ENCODE measurements at places on chromosomes 5 and 9.

DNA sequence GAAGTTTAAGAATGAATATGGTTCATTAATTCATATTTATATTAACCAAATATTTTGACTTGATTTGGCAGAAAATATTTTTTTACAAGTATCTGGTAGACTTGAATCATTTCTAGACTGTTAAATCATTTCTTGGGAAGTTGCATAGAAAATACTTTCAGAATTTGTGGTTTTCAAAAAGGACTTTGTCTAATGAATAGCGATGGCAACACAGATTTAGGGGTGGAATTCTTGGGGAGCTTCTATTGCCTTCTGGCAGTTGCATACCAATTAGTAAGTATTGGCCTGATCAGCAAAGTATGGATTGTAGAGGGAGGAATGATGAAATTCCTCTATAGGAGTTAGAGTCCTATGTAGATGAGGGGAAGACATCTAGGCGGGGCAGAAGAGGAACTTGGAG is 68.6 kb upstream of the CKMT2 start:
- DNase-seq = no peak

DNA sequence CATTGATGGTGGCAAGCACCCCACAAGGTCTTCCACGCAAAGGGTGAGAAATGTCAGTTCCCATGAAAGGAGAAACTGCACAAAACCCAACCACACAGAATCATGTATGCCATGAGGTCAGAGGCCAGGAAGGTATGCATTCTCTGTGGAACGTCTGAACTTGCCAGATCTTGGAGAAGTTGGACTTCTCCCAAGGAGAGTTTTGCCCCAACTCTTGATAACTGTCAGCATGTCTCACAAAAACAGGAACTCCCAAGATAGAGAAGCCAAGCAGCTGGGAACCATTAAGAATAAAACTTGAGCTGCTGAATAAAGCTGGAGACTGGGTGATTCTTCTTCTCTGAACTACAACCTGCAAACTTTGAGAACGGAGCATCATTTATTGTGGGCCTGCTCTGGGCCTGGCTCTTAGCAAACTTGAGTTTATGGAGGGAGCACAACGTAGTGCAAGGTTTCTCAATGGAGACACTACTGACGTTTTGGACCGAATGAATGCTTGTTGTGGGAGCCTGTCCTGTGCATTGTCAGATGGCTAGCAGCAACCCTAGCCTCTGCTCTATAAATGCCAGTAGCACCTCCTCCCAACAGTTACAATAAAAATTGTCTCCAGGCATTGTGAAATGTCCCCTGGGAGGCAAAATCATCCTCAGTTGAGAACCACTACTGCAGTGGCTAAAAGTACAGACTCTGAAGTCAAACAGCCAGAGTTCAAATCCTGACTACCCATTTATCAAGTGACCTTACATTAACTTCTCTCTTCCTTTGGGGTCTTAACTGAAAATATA is 193.5 kb downstream of the ACTL7B start:
- DNase-seq = no peak

GRCh38 chr9:90855208-90855902 is 53.7 kb downstream of the SYK start:
- DNase-seq = no peak

DNA sequence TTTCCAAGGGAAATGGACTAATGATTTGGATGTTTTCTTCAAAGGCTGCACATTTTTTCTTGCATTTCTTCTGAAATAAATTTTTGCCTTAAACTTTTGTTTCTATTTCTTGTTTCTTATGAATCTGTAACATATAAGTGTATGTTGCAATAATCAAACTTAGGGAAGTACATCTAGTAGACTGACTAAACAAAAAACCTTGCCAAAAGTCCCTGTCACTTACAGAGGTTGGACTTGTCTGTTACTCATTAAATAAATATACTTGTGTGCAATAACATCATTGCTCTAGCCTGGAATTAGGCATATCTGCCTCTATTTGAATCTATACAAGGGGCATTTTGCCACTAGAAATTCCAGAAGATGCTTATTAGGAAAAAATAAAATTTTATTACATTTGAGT is 56.6 kb downstream of the C6 start:
- no peak for DNase-seq

GRCh38 chr5:95956021-95956899 is 5.4 kb downstream of the ELL2 start:
- DNase-seq = no peak

DNA sequence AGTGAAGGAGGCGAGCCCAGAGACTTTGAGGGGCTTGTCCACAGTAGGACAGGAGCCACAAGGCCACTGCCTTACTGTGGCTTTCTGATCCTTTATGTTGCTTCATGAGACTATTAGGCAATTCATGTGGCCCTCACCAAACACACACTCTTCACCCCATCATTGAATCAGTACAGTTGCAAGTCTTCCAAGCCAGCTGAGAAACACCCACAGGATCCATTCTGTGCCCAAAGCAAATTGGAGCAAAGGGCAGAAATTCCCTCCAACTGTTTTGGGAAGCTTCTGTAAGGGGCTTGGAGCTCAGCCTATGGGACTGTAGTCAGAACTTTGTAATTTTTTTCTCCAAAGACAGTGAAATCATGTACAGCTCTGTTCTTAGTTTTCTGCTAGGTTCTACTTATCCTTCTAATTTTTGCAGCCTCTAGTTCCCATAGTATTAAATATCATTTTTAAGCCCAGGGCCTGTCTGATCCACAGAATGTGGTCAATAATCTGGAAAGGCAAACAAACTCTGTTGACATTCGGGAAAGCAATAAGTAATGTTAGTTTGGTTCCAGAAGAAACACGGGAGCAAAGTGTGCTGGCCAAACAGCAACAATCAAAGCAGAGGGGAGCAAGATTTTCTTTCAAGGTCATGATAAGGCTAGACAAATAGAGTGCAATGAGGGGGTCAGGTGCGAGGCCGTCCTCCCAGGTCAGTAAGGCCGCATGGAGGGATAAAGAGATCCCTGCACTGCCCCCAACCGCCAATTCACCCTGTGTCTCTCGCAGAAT is 47.0 kb downstream of the UBE2QL1 start:
- DNase-seq = no peak

DNA sequence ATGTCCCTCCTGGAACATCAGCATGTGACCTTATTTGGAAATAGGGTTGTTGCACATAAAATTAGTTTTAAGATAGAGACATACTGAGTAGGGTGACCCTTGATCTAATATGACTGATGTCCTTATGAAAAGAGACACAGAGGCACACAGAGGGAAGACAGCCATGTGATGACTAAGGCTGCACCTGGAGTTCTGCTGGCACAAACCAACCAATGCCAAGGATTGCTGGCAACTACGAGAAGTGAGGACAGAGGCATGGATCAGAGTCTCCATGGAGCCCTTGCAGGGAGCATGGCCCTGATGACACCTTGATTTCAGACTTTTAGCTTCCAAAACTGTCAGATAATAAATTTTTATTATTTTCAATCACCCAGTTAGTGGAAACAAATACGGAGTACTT is 101.9 kb downstream of the FBXL7 start:
- DNase-seq = no peak

DNA sequence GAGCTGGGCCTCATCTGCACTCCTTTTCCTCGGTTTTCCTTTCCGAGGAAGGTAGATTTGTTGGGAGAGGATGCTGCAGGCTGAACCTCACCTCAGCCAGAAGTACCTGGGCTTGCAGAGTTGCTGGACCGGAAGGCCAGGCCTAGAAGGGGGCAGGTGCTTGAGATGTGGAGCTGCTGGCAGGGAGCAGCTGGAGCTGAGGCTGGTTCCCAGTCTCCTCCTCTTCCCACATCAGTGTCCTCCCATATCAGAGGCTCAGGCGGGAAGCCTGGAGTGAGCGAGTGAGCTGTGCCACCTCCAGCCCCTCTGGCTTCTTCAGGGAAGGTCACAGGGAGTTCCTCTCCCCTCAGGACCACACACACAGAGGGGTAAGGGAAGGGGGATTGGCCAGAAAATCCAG is 259.4 kb downstream of the GADD45G start:
- DNase-seq = no peak

DNA sequence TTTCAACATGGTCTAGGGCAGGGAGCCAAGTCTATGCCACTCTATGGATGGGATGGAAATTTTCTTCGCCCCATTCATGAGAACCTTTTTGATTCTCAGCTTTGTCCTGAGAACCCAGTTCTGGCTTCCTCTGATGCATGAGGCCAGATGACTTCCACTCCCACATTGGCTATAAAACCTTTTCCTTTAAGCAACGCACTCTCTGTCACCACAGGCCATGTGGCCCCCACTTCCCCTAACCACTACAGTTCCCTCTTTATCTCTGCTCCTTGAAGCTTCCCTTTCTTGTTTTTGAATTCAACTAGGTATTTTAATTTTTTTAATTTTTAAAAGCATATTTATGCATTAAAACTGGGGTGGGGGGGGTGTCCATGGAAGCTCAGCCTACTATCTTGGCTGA is 401.3 kb downstream of the ENC1 start:
- no peak for DNase-seq

DNA sequence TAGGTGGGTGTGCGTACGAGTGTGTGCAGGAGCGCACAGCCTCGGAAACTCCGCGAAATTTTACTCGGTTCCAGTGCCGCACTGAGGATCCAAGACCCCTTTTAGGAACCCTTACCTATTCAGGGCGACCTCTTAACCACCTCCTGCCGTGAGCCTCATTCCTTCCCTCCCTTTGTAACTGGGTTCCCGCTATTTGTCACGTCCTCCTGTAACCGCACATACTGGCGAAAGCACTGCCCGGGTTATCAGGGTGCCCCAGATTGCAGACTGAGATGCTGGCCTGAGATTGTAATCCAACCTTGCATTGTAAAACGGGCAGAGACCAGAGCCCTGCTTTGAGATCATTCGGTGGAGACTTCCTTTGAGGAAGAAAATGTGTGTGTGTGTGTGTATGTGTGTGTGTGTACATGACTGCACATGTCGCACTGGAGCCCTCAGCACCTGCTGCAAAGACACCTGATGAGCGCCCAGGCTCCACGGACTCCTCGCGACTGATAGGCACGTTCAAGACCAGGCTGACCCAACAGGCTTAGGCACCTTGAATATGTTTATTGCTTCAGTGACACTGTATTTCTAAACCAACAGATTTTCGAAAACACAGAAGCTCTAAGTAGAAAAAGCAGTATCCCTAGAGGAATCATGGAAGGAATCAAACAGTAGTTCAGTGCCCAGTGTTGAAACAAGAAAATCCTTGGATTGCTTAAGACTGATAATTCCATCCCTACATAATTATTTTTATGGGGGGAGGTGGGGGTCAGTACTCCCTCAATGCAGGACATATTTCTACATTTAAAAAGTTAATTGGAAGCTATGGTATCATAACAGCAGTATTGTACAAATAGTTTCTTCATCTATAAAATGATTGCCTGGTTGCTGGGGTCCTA is 86.5 kb upstream of the TNFAIP8 start:
- no peak for DNase-seq

GRCh38 chr9:32782476-32783167 is 718 bp upstream of the TMEM215 start:
- no peak for DNase-seq

Measured in stimulated activated CD8-positive, alpha-beta memory T cell treated with anti-CD3 and anti-CD28 coated beads, Interleukin-4, amount 100 ng/mL, for 4 hours (primary cell).